ENCODE measurements at places on chromosomes 2 and 18. TPM values are rescaled to one million over a fixed set of nuclear protein-coding genes. Genes with fewer than 3 reads are reported as not detected.
A peak's percentile ranks its signal among the peaks of the same experiment; 100 is the strongest.

PER2 gene
- 4.6 TPM for total RNA-seq

IL18R1 gene
- total RNA-seq = 0.17 TPM

TCF7L1 gene
- 42.4 TPM for total RNA-seq

B4GALT6 gene
- total RNA-seq = 33.8 TPM

GALNT3 gene
- 17.1 TPM for total RNA-seq

RAMP1 gene
- 2.7 TPM for total RNA-seq

FLACC1 gene
- total RNA-seq = 0.10 TPM

UGT1A8 gene
- not detected for total RNA-seq

HOXD3 gene
- total RNA-seq = not detected

CRYBA2 gene
- total RNA-seq = not detected

RGPD3 gene
- total RNA-seq = 0.28 TPM

FSHR gene
- total RNA-seq = not detected

GRCh38 chr18:77021075-77021474, 111.5 kb downstream of the MBP start:
- DNase-seq = no peak

- DNase-seq = no peak
These were observed 86.8 kb downstream of the VRK2 start for GRCh38 chr2:58133395-58133794.

DNA sequence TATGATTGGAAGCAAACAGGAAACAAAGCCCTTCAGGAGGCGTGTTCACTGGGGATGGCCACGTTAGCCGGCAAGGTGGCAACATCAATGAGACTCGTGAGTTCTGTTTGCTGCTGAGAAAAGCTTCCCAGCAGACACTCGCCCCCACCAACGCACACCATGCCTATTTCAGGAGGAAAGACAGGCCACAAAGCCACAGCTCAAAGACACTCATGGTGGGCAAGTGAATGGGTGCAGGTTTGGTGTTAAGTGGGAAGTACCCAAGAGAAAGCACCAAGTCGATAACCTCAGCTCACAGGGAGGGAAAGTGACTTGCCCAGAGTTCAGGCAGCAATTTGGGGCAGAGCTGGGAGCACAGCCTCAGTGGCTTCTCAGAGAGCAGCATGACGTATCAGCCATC, 10.5 kb upstream of the MTERF4 start:
- no peak for DNase-seq

GRCh38 chr2:230023313-230023712, 45.4 kb downstream of the SLC16A14 start:
- DNase-seq = peak; percentile 28

GRCh38 chr2:39356922-39357639, 80.0 kb downstream of the MAP4K3 start:
- DNase-seq = no peak

DNA sequence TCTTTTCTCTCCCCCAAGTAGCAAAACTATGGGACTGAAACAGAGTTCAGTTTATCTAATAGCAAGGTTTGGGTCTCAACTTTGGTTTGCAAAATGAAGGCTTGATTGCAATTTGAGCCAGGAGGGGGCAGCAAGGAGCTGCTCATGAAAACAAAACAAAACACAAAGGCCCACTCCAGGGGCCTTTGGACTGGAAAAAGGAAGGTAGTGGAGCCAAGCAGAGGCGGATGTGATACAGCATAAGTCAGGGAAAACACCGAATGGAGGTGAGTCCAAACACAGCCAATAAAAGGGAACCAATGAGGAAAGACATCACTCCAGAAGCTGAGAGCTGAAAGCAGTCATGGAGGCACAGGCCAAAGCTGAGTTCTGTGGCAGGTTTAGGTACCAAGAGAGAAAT, 799.7 kb upstream of the ACVR2A start:
- DNase-seq = peak; percentile 83

GRCh38 chr2:32937602-32938448, 8.9 kb upstream of the LTBP1 start:
- peak; percentile 90 for DNase-seq

GRCh38 chr2:130837175-130837810, 579 bp downstream of the ARHGEF4 start:
- peak; percentile 32 for DNase-seq

GRCh38 chr18:69157906-69158305, 242.8 kb upstream of the DOK6 start:
- no peak for DNase-seq

DNA sequence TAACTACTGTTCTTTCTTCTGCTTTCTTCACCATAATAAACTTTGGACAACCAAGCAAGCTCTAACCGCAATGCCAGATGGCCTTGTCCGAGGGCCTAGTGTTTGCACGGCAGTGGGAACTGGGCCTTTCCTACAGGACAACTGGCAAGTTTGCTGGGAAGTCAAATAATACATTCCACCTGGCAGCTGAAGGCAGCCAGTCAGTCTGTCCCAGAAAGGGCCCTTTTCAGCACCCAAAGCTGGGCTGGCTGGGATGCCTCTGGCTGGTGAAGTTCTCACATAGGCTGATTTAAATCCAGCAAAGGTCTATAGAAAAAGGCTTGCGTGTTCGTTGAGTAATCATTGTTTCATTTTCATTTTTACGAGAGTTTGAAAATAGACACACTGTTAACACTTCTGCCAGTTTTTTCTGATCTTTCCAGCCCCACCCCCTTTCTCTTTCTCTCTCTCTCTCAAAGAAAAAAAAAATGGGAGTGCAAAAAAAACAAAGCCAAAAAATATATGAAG, 110.0 kb upstream of the EPAS1 start:
- no peak for DNase-seq

DNA sequence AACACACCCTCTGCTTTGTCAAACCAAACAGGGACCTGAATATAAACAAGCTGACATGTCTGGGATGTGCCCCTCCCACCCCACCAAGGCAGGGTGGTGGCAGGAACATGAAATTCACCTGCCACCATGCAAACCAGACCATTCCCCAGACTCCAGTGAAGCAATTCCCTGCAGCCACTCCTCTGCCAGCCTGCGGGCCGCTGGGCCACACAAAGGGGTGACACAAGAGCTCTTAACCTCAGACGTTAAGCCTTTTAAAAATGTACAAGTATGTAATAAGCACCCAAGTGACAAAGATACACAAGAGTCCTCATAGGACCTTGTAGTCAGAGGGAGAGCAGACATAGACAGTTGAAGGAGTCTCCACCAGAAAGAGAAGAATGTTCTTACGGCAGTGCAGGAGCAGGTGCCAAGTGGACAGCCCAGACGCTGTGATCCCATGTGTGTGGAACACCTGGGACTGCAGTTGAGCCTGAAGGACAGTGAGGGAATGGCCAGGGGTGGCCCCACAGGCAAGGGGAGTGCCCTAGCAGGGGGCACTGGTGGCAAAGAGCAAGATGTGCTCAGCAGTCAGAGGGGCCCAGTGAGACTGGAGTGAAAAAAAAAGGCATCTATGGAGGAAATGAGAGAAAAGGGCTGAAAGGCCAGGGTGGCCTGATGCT, 36.9 kb downstream of the CRACDL start:
- DNase-seq = no peak

DNA sequence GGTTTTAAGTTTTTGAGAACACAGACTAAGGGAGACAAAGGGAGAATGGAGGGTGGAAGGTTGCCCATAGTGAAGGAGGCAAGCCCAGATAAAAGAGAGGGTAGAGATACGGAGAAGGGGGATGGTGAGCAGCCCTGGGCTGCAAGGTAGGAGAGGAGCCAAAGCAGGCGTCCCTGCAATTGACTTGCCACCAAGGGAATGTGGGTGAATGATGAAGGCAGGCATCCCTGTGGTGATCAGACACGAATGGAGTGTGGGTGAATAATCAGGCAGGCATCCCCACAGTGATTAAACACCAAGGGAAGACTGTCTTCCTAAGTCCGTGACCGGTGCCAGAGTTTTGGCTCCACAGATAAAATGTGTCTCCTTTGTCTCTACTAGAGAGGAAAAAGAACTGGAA, 16.5 kb upstream of the ALPK2 start:
- no peak for DNase-seq

DNA sequence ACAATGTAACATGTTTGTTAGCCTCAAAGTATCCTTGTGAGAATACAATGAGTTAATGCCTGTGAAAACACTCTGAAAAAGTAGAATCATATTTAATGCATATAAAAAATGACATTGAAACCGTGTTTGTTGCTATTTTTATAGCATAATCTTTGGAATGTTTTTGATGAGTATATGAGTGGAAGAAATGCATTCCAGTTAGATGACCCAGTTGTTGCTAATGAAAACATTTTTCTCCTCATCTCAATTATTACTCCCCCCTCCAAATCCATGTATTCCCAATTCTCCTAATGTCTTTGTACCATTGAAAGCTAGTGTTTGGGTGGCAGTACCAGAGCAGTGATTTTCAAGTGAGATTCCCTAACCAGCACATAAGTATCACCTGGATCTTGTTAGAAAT, 67.1 kb upstream of the DSEL start:
- DNase-seq = no peak

DNA sequence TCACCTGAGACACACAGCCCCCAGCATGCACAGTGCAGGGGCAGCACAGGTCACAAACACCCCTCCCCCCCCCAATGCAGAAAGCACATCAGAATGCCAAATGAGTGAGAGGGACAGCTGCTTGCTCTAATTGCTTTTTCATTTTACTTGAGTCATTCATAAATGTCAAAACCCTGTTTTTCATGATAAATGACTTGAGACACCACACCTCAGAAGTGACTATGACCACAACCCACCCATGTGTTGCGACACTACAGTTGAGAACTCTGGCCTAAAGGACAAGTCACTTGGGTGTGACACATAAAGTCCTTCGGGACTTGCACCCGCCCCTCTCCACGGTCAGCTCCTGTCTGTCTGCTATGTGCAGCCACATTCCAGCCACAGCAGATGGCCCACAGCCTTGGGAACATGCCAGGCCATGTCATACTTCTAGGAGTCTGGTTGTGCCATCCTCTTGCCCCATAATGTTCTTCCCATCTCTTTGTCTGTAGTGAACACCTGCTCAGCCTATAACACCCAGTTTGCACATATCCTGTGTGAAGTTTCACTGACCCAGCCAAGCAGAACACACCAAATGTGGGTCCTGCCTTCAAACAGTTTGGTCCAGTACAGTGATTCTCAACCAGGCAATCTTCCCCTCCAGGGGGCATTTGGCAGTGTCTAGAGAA, 30.2 kb upstream of the RIOK3 start:
- no peak for DNase-seq

DNA sequence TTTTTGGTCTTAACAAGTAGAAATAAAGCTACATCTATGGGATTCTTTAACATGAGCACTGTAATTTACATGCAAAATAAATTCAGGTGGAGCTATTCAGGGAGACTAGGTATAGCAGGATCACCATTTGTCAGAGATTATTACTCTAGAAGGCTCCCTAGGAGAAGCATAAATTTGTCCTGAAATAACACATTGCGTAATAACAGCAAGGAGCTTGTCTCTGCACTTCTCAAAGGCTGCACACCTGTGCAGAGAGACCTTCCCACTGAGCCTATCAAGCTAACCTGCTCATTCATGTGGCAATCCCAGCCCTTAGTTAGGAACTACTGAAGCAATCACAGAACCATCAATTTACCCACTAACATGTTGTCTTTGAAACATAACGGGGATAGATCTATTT, 437.4 kb upstream of the MC4R start:
- no peak for DNase-seq

DNA sequence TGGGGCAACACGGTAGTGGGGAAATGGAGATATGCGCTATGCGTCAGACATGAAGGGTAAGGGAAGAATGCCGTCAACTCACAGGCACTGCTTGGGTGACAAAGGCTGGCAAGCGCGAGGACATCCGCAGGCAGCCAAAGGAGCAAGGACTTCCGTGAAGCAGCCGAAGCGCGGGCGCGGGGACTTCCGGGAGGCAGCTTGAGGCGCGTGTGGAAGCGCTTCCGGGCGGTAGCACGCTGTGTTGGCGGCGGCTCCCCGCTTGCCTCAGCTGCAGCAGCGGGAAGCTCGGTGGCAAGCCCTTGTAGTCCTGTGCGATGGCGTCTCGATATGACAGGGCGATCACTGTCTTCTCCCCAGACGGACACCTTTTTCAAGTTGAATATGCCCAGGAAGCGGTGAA, at the start of gene PSMA8:
TSS of gene PSMA8 (plus strand) at position 218 of the 400 bp plus-strand sequence. CDS start at position 315, 97 bp downstream.
- DNase-seq = peak; percentile 78

GRCh38 chr2:127911737-127912136, 26.0 kb upstream of the AMMECR1L start:
- no peak for DNase-seq

GRCh38 chr18:845152-845819, 33.2 kb upstream of the YES1 start:
- no peak for DNase-seq

DNA sequence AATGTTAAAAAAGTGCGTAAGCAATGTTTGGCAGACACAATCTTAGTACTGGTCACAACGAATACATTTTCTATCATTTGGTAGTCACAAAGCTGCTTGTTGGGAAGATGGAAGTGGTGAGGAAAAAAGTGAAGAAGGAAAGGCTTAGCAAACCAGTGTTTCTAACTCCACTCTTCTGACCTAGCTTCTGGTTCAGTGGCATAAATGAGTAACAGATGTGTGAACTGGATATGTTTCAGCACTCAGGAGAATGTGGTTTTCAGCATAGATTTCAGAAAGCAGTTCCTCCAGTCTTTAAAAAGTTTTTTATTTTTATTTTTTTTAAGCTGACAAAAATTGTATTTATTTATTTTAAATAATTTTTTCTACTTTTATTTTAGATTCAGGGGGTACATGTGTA, 357.1 kb downstream of the CPS1 start:
- no peak for DNase-seq

DNA sequence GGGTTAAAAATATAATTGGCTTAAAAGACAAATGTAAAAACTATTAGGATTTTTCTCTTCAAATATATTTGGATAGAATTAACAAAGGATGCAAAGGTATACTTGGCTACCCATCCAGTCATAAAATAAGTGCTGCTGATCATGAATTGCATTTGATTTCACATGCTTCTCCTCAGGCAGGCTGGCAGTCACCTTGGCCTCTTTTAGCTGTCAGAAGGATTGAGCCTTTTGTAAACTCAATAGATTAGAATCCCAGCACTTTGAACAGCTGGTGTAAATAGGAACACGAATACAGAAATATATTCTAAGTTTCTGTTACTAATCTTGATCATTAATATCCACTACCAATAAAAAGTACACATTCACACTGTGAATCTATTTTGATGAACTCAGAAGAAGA, 169.4 kb upstream of the UNC80 start:
- DNase-seq = no peak

- DNase-seq = no peak
These were observed 231.1 kb downstream of the SETBP1 start for GRCh38 chr18:44911773-44912172.

- DNase-seq = no peak
These were observed 1.5 kb downstream of the TMEM87B start for GRCh38 chr2:112056626-112056987.

GRCh38 chr2:71634567-71634966, 181.2 kb downstream of the DYSF start:
- DNase-seq = no peak

- DNase-seq = no peak
These were observed 31.7 kb downstream of the ACMSD start for GRCh38 chr2:134869946-134870736.

DNA sequence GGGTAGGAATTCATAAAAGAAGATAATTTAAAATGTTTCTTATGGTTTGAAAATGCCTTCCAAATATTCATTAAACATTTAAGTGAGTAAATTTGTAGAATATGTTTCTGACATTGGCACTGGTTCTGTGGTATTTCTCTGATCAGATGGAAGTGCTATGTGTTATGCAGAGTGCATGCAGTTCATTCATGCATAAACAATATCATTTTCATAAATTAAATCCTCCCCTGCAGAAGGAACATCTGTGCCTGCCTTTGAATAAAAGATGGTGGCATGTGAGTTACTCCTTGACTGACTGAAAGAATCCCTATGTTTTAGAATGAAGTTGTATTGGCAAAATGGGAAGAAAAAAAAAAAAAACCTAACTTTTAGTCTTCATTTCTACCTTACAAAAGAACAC, 5.9 kb downstream of the NEUROD1 start:
- DNase-seq = no peak

GRCh38 chr2:108535357-108535631, 1.0 kb downstream of the LIMS1 start:
- peak; percentile 11 for DNase-seq

All from GM23338 (cell line).